Effector memory CD8-positive, alpha-beta T cell (primary cell): ENCODE measurements at places on chromosomes 1 and 21.
A peak's percentile ranks its signal among the peaks of the same experiment; 100 is the strongest.

DNA sequence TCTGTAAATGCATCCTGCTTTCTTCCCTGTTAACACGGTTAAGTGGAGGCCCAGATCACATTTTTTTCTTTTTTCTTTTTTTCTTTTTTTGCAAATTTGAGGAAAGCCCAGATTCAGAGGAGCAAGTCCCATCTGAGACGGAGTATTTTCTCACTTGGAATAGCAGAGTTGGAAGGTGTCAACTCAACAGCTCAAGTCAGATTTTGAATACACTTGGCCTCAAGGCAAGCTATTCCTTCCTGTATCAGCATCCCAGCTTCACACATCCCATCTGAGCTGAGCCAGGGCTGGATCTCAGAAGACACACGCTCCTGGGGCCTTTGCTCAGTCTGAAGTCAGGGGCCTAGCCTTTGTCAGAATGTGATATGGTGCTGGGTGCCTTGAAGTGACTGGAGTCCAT, 11.5 kb upstream of the TNR start:
- DNase-seq: no peak
- no peak overlapping the region for H3K4me3 ChIP-seq
- no peak overlapping the region for H3K27ac ChIP-seq
- no peaks in the 10 kb centered on the region for H3K4me1 ChIP-seq
- no peaks in the 10 kb centered on the region for H3K36me3 ChIP-seq

- DNase-seq: no peak
- H3K27ac ChIP-seq: no peak overlapping the region
- no peaks in the 10 kb centered on the region for H3K27me3 ChIP-seq
- H3K4me3 ChIP-seq: no peak overlapping the region
- peaks cover 3% of the 10 kb centered on the region for H3K36me3 ChIP-seq
Observed at GRCh38 chr21:40294345-40294744, 427.1 kb downstream of the PCP4 start.

DNA sequence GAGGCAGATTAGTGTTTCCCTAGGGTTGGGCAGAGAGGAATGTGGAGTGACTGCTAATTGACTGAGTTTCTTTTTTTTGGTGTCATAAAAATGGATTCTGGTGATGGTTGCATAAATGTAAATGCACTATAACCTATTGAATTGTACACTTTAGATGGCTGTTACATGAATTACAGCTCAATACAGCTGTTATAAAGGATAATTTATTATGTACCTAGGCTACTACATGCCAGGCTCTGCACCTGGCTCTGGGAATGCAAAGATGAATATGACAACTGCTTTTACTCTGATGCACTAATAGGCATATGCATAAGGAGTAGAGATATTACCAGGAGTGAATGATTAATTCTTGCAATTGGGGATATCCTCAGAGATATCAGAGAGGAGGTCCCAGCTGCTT, 345.3 kb downstream of the PTBP2 start:
- H3K4me3 ChIP-seq: no peak overlapping the region
- peaks cover 3% of the 10 kb centered on the region for H3K36me3 ChIP-seq
- H3K27me3 ChIP-seq: no peaks in the 10 kb centered on the region
- no peaks in the 10 kb centered on the region for H3K4me1 ChIP-seq
- H3K27ac ChIP-seq: no peak overlapping the region

DNA sequence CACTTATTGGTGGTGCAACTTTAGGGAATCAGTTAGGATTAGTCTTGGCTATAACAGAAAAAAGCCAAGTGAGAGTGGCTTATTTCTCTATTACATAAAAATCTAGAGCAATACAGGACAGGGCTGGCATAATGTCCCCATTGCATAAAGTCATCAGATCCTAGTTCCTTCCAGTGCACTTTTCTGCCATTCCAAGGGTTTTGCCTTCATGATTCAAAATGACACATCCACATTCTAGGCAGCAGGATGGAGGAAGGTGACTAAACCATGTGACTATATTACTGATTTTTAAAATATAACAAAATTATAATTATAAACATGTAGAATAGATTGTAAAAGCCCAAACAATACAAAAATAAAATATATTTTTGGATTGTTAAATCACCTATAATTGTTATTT, 18.8 kb downstream of the JUN start:
- no peak overlapping the region for H3K27ac ChIP-seq
- peaks cover 5% of the 10 kb centered on the region for H3K4me1 ChIP-seq
- H3K27me3 ChIP-seq: peaks cover 24% of the 10 kb centered on the region
- no peak overlapping the region for H3K4me3 ChIP-seq
- DNase-seq: no peak

DNA sequence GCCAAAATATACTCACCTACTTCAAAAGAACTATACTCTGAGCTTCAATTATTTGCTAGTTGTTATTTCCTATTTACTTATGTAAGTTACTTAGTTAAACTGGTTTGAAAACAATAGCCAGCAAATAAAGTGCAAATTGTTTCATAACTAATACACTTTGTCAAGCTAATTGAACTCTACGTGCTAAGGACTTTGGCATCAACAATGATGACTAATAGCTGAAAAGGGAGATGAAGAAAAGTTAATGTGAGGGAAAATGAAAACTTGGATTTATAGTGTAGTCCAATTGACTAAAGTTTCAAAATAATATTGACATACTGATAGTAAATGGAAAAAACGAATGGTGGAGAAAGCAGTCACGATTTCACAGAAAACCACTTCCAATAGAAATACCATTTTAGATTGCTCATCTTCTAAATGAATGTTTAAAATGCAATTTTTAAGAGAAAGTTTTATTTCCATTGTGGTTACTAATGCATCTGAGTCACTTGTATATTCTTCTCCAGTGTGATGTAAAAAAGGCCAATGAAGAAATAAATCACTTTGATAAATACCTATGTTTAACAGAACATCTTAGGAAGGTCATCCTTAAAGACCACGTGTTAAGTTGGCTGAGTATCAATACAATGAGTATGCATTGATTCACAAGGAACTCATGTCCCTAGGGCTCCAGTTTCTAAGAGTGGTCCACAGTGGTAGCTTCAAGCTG, 455.2 kb downstream of the LTN1 start:
- no peaks in the 10 kb centered on the region for H3K4me1 ChIP-seq
- no peaks in the 10 kb centered on the region for H3K36me3 ChIP-seq
- DNase-seq: no peak
- no peak overlapping the region for H3K27ac ChIP-seq
- H3K4me3 ChIP-seq: no peak overlapping the region

GRCh38 chr1:19533626-19534025, 48.3 kb upstream of the CAPZB start:
- no peaks in the 10 kb centered on the region for H3K27me3 ChIP-seq
- H3K27ac ChIP-seq: no peak overlapping the region
- H3K4me1 ChIP-seq: peaks cover 9% of the 10 kb centered on the region

DNA sequence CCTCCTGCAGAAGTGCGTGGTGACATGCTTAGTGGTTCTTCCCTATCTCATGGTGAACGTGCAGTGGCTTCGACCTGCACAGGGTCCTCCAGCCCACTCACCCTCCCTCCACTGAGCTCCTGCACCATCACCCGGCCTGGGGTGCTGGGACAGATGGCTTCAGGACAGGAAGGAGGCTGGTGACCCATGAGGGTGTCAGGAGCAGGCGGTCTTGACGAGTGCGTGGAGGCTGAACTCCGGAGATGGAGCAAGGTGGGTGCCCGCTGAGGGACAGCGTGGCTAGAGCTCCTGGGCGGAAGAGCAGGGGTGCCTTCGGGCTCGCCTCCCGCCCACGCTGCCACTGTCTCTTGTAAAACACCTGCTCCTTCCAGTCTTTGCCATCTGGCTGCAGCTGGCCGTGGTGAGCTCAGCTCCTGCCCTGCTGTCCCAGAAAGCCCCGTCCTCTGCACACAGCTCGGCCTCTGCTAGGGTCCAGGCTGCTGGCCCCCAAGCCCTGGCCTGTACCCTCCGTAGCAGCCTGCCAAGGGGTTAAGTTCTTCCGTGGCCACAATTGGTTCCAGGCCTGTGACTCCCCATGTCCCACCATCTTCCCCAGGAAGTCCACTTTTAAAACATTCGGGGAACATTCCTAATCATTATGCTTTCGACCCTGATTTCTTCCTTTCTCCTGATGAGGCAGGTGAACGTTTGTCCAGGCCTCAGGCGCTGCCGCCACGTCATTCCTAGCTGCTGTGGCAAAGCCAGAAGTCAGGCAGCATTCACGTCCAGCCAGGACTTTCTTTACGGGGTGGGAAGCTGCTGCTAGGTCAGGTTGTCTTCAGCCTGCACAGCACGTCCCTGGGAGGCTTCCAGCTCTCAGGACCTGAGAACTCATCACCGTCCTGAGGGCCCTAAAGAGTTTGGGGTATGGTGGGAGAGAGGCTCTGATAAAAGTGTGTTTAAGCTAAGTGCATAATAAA, 8.1 kb downstream of the KRTAP10-1 start:
- no peak overlapping the region for H3K4me3 ChIP-seq
- peaks cover 33% of the 10 kb centered on the region for H3K27me3 ChIP-seq
- no peak overlapping the region for H3K27ac ChIP-seq
- no peaks in the 10 kb centered on the region for H3K36me3 ChIP-seq

GRCh38 chr21:41446586-41446985, 20.5 kb downstream of the MX1 start:
- no peak overlapping the region for H3K27ac ChIP-seq
- DNase-seq: no peak

DNA sequence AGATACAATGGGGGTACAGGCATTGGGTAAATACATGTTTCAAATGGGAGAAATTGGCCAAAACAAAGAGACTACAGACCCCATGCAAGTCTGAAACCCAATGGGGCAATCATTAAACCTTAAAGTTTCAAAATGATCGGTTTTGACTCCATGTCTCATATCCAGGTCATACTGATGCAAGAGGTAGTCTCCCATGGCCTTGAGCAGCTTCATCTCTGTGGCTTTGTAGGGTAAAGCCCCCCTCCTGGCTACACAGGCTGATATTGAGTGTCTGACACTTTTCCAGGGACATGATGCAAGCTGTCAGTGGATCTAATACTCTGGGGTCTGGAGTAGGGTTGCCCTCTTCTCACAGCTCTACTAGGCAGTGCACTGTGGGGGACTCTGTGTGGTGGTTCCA, 286.1 kb downstream of the LRRIQ3 start:
- H3K27me3 ChIP-seq: no peaks in the 10 kb centered on the region
- no peak overlapping the region for H3K27ac ChIP-seq
- DNase-seq: no peak
- H3K4me1 ChIP-seq: no peaks in the 10 kb centered on the region

DNA sequence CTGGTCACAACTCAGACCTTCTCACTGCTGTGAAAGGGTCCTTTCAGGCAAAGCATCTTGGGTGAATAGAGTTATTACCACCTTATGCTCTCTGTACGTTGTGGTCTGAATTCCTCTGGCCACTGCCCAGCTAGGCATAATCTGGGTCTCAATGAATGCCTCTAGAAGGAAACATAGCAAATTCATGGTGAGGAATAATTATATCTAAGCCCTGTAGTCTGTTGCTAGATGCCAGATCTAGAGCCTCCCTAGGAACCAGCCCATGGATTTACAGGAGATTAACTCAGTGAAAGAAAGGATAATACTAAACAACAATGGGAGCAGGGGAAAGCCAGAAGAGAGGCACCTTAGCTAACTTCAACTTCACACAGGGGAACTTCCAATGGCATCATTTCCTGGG, 2.4 kb upstream of the COL11A1 start:
- H3K27me3 ChIP-seq: peaks cover 18% of the 10 kb centered on the region
- no peak overlapping the region for H3K27ac ChIP-seq
- peaks cover 4% of the 10 kb centered on the region for H3K4me1 ChIP-seq
- H3K4me3 ChIP-seq: no peak overlapping the region
- DNase-seq: no peak

- DNase-seq: no peak
- H3K4me1 ChIP-seq: no peaks in the 10 kb centered on the region
- no peak overlapping the region for H3K4me3 ChIP-seq
- peaks cover 7% of the 10 kb centered on the region for H3K27me3 ChIP-seq
- no peaks in the 10 kb centered on the region for H3K36me3 ChIP-seq
Observed at GRCh38 chr1:181504399-181504842, 21.1 kb downstream of the CACNA1E start.

DNA sequence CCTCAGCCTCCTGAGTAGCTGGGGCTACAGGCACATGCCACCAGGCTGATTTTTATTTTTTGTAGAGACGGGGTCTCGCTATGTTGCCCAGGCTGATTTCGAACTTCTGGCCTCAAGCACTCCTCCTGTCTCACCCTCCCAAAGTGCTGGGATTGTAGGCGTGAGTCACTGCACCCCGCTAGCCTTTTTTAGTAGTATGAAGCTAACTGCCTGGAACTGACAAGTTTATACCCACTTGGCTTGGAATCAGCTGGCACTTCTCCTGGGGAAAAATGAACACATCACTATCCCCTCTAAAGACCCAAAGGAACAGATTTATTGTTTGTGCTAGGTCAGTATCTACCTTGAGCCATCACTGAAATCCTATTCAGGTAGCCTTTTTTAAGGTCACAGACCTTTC, 19.0 kb downstream of the TMEM63A start:
- H3K4me3 ChIP-seq: no peak overlapping the region
- no peak for DNase-seq
- peaks cover 84% of the 10 kb centered on the region for H3K36me3 ChIP-seq

GRCh38 chr1:37762516-37762915, 2.4 kb downstream of the EPHA10 start:
- peaks cover 48% of the 10 kb centered on the region for H3K27me3 ChIP-seq
- no peak for DNase-seq
- peaks cover 15% of the 10 kb centered on the region for H3K4me1 ChIP-seq
- no peak overlapping the region for H3K4me3 ChIP-seq

GRCh38 chr1:244349103-244349531, 102.6 kb downstream of the ADSS2 start:
- H3K4me1 ChIP-seq: peaks cover 15% of the 10 kb centered on the region
- H3K27me3 ChIP-seq: peaks cover 22% of the 10 kb centered on the region
- H3K4me3 ChIP-seq: peak overlapping the region; percentile 55

GRCh38 chr1:90782046-90782445, 64.9 kb upstream of the BARHL2 start:
- no peak overlapping the region for H3K27ac ChIP-seq
- H3K27me3 ChIP-seq: peaks cover 34% of the 10 kb centered on the region
- no peak overlapping the region for H3K4me3 ChIP-seq
- H3K36me3 ChIP-seq: no peaks in the 10 kb centered on the region

- no peaks in the 10 kb centered on the region for H3K36me3 ChIP-seq
- DNase-seq: no peak
- H3K4me1 ChIP-seq: peaks cover 4% of the 10 kb centered on the region
Observed at GRCh38 chr1:114235960-114236359, 82.3 kb upstream of the SYT6 start.

DNA sequence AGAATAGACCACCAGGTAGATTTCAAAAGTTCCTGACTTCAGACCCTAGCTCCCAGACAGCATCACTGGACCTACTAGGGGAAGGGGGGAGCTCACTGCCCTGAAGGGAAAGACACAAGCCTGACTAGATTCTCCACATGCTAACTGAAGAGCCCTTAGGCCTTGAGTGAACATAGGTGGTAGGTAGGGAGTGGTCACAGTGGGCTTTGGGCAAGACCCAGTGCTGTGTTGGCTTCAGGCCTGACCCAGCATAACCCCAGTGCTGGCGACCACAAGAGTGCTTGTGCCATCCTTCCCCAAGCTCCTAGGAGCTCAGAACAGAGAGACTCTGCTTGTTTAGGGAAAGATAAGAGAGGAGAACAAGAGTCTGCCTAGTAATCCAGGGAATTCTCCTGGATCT, 51.1 kb upstream of the ACADM start:
- H3K4me1 ChIP-seq: no peaks in the 10 kb centered on the region
- H3K4me3 ChIP-seq: no peak overlapping the region
